Progenitor cell of endocrine pancreas (in vitro differentiated cells): ENCODE measurements at places on chromosomes 3 and 15. TPM values are rescaled to one million over a fixed set of nuclear protein-coding genes. Genes with fewer than 3 reads are reported as not detected.

DNA sequence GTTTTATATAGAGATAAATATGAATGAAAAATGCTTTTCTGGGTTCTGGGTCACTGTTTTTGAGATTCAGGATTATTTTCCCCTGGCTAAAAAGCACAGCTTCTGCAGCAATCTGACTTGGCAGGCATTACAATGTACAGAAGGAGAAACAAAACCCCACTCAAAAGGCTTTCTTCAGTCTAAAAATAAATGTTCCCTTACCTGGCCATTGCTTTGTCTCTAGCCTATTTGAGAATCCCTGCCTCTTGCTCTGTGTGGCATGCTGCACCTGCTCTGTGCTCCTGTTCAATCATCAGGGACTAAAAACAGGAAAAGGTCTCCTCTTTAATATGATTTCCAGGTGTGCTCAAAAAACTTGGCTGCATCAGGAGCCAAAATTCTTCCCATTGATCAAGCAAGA lies 187.4 kb upstream of the STAC start:
- no peak for DNase-seq

DNA sequence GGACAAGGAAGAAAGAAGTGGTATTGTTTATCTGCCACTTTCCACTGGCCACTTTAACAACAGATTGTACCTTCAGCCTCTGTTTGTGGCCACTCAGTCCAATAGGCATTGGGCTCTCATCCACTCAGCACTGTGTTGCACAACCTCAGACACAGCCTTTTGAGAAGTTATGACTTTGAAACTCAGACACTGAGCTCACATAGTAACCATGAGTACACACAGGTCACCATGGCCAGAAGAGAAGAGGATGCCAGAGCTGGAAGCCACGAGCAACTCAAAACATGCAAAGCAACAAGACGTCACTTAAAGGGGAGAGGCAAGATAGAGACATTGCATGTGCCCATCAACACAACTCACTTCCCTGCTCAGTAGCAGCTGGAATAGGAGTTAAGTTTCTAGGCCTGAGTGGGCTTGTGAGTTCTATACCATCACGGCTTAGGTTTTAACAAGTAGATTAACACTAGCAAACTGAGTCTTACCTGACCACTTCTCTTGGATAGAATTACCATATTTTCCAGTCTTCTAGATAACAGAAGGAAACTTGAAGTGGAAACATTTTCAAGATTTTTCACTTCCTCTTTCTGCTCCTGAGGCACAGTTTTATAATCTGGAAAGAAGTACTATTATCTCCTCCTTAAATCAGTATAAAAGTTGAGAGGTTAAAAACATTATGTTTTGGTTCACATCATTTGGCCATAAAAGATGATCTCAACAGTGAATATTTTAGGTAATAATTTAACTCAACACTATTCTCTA lies 103.5 kb downstream of the IMPG2 start:
- no peak for DNase-seq

- no peak for DNase-seq
These were observed 48.2 kb upstream of the PHLDB2 start for GRCh38 chr3:111810909-111811308.

GRCh38 chr3:146655333-146655996 lies 50.3 kb upstream of the PLSCR5 start:
- DNase-seq = no peak

GRCh38 chr3:148625991-148626390 lies 71.7 kb upstream of the AGTR1 start:
- DNase-seq = no peak

Gene CYP19A1
- not detected in 2 replicates for total RNA-seq

GRCh38 chr3:122102191-122102935 lies 47.2 kb downstream of the CD86 start:
- no peak for DNase-seq

- DNase-seq = no peak
These were observed 582.8 kb upstream of the BCHE start for GRCh38 chr3:166420071-166420470.

Gene RTP4
- total RNA-seq = not detected in 2 replicates

GRCh38 chr15:67127331-67127664 lies 61.9 kb downstream of the SMAD3 start:
- no peak for DNase-seq

GRCh38 chr3:186931532-186932280 lies 1.4 kb downstream of the ST6GAL1 start:
- DNase-seq = peak; percentile 53

DNA sequence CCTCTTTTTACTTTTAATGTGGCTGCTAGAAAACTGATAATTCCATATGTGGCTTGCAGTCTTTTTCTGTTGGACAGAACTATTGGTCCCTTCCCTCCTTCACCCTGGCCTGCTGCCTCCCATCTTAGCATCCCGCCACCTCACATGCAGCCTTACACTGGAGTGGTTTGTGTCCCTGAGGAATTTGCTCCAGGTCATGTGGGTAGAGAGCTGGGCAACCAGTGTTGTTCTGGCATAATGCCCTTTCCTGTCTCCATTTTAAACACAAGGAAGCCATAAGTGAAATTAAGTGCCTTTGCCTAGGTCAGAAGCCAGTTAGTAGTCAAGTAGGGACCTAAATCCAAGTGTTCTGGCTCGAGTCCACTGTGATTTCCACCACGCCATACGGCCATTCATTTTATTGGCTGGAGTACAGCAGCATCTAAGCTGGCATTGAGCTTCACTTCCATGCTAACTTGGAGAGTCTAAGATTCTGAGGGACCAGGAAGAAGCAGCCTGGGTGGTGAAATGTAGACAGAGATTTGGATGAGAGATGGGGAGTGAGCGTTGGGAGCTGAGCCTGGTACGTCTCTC lies 46.0 kb upstream of the PLXNA1 start:
- DNase-seq = no peak

Gene PLIN1
- 0.24 and 0.40 TPM in 2 replicates for total RNA-seq

DNA sequence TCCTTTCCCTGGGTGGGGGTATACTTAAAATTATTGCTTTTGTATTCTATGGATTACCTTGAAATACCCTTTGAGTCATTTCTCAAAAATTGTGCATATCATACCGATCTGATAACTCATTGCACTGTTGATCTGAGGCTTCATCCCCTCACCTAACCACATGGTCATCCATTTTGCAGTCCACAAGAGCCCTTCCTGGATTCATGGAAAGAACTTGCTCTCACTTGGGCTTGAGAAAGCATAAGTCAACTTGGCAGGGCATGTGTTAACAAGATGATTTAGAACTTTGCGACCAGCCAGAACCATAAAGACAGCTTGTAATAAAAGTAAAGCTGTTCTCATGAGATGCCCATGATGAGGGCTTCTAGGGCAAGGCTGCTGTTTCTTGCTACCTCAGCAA lies 22.2 kb downstream of the MME start:
- no peak for DNase-seq

GRCh38 chr15:91790836-91791235 lies 62.7 kb upstream of the SLCO3A1 start:
- no peak for DNase-seq

DNA sequence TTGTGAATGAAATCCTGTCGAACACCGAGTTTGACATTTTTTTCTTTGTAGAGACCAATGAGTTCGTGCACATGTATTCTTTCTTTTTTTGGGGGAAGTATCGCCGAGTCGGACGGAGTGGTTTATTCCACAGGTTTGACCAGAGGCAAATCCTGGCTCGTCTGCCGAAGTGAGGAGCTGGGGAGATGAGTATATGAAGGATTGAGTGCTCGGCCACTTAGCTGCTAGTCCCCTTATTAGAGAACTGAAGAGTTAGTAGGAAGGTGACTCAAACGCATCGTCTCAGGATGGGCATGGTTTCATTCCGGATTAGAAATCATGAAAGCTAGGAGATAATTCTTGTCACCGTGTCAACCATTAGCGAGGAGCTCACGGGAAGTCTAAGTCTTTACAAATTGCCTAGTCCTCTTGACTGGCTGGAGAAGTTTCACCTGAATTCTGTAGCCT lies 154.7 kb upstream of the GOLIM4 start:
- no peak for DNase-seq

Gene SLC22A14
- total RNA-seq = 0.18 and 0.72 TPM in 2 replicates

GRCh38 chr3:128504963-128505730 lies 12.1 kb upstream of the GATA2 start:
- no peak for DNase-seq

- no peak for DNase-seq
These were observed 10.3 kb downstream of the TM2D3 start for GRCh38 chr15:101641894-101642293.

Gene EFHB
- total RNA-seq = 1.2 and 1.4 TPM in 2 replicates

Gene ADAMTSL3
- total RNA-seq = 0.24 and 0.38 TPM in 2 replicates

DNA sequence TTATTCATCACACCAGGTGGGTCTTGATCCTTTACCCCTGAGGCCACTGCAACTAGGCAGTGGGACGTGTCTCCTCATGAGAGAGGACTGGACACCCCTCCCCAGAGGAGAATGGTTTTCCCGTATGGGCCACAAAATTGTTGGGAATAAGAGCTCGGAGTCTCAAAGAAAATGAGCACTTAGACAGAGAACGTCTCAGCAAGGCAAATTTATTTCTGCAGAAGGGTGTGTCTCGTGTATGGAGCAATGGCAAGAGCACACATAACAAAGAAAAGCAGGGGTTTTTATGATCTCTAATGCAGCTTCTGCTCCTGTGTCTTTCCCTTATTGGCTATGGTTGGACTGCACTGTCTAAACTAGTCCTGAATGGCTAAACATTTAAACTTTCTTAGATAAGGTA lies 803.5 kb downstream of the PLOD2 start:
- no peak for DNase-seq

DNA sequence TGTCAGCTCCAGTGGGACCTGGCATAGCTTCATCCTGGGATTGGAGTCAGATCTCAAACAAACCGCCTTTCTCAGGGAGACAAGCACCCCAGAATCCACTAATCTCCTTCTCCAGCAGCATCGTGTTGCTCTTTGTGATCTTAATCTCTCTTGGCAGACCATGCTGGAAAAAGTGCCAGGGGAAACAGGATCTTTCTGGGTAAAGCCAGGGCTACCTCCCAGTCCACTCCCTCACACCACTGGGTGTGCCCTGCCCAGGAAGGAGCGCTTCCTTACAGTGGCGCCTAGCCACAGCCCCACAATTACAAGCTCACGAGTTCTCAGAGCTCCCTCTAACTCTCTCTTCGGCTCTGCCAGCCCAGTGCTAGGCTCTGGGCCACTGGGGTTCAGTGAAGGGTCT lies 32.2 kb downstream of the RPLP1 start:
- DNase-seq = no peak

Gene GNAI2
- total RNA-seq = 158 and 171 TPM in 2 replicates

Gene HES1
- 129 and 142 TPM in 2 replicates for total RNA-seq

DNA sequence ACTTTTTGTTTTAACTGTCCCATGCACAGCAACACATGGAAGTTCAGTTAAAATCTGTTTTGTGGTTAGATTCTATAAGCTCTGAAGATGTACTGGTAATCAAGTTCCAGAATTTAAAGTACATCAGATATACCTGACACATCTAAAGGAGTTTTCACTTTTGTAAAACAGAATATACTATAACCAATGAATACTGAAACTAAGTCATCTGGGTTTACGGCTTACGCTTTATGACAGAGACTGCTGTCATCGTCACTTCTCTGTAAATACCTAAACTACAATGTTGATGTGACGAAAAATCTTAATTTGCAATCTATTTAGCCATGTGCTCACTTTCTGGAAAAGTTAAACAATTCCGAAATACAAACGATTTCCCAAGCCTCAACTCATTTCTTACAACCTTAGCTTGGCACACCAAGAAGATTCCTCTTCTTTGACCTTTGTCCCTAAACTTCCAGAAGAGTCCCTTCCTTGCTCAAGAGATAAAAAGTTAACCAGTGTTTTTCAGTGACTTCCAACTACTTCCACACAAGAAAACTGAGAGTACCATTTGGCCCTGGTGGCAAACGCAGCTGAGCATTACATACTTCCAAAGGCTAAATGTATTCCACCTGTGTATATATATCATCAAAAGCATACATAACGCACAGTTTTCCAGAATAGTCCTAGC lies 56.8 kb upstream of the NEK10 start:
- DNase-seq = no peak

GRCh38 chr15:39747326-39747725 lies 35.3 kb downstream of the FSIP1 start:
- DNase-seq = no peak
